ENCODE measurements at places on chromosomes 4 and X.

DNA sequence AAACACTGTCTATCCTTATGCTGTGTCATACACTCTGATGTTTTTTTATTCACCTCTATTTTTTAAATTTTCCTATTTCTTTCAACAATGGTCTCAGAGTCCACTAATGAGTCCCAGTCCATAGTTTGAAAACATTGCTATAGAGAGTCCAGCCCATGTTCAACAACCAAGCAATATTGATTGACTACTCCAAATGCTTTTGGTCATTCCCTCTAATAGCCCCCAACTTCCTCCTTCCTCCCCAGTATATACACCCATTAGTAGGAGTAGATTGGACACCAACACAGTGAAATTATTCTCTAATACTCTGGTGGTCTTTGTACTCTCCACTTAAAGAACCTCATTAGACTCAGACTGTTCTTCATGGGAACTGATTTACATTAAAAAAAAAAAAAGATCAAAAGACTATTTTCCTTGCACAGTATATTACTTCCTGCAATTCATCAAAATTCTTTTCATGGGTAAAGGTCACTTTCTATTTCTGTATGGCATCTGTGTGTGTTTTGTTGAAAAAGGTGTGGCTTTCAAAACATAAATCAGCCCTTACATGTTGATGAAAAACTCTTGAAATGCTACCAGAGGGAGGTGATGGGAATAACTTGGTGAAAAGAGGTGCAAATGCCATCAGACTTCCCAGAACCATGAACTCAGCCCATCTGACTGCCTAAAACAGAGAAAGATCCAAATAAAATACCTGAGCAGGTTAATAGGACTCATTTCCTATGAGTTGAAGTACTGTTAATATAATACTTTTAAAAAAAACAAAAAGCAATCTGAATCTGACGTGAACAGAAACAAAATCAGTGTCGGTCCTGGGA lies 250.3 kb upstream of the KLF3 start:
- no peak for DNase-seq

- DNase-seq = no peak
Observed at GRCh38 chrX:154372612-154373022, 1.8 kb downstream of the FLNA start.

- DNase-seq = no peak
Observed at GRCh38 chr4:6524436-6524835, 50.6 kb upstream of the MAN2B2 start.

GRCh38 chr4:62126064-62126732 lies 926.1 kb downstream of the ADGRL3 start:
- DNase-seq = no peak

DNA sequence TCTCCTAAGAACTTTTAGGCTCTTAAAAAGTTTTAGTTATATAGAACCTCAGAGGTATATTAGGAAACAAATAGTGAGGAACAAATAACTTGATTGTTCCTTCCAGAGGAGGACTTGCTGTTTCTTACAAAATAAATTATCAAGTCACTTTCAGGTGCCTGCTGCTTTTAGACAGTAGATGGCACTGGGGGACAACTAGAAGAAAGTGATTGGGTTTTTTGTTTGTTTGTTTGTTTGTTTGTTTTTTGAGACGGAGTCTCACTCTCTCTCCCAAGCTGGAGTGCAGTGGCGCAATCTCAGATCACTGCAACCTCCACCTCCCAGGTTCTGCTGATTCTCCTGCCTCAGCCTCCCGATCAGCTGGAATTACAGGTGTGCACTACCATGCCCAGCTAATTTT lies 35.4 kb upstream of the CDKL5 start:
- no peak for DNase-seq

DNA sequence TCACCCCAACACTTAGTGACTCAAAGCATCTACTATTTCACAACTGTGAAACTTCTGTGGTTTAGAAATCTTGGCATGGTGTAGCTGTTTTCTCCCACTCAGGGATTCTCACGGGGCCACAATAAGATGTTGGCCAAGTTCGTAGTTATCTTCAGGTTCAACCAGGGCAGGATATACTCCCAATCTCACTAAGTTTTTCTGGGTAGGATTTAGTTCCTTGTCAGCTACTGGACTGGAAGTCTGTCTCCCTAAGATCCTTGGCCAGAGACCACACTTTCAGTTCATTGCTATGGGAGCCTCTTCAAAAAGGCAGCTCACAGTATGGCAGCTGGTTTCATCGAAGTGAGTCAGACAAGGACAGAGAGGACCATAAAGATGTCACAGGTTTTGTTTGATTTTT lies 111.7 kb upstream of the PDHA2 start:
- no peak for DNase-seq

GRCh38 chrX:14941301-14941700 lies 68.1 kb downstream of the MOSPD2 start:
- no peak for DNase-seq

GRCh38 chr4:99357948-99358347 lies 5.4 kb upstream of the ADH1C start:
- DNase-seq = no peak

DNA sequence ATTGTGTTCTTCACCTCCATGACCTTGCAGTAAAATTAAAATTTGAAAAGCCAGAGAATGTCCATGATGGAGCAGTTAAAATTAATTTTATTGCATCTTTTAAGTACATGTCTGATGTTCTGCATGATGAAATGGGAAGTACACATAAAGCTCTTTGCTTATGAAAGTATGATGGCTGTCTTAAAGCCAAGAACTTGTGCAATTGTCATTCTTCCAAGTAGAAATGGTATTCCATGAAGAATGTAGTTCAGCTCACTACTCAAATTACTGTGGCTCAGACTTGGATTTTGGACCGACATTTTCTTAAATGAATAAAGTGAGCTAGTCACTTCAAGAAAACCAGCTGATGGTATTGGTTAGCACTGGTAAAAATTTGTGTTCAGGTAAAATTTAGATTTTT lies 161.7 kb upstream of the CXCL13 start:
- DNase-seq = no peak

GRCh38 chr4:17500574-17500973 lies 11.3 kb downstream of the QDPR start:
- no peak for DNase-seq

DNA sequence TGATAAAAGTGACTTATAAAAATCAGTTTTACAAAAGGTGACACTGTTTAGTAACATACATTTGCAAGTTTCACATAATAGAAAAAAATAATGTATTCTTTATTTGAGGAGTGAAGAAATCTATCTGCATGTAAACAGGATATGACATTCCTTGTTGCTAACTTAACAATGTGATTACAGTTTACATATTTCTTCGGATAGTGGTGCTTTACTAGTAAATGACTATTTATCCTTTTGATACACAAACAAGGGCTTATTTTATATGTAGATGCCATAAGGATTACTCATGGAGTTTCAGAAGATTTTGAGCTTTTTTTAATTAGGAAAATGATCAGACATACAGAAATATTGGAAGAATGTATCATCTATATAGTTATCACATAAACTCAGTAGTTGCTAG lies 126.5 kb downstream of the SLIT2 start:
- no peak for DNase-seq

- no peak for DNase-seq
Observed at GRCh38 chr4:159608436-159608835, 505.6 kb downstream of the RAPGEF2 start.

DNA sequence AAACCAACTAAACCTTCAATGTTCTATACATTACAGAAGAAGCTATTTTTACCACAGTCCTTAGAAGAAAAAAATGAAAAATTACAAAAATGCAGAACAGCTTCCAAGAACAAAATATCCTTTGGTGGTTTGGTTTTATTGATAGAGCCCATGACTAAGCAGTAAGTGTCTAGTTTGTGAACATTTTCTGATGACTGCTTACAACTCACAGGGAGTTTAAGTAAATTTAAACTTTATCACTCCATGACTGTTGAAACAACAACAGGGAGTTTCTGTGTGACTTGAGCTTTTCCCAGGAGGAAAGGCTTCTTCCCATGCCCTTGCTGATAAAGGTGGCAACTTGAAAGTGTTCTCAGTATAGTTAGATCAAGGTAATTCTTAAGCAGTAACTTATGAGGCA lies 2.9 kb downstream of the PF4 start:
- DNase-seq = no peak

- no peak for DNase-seq
Observed at GRCh38 chr4:154349829-154350228, 141.8 kb downstream of the DCHS2 start.

DNA sequence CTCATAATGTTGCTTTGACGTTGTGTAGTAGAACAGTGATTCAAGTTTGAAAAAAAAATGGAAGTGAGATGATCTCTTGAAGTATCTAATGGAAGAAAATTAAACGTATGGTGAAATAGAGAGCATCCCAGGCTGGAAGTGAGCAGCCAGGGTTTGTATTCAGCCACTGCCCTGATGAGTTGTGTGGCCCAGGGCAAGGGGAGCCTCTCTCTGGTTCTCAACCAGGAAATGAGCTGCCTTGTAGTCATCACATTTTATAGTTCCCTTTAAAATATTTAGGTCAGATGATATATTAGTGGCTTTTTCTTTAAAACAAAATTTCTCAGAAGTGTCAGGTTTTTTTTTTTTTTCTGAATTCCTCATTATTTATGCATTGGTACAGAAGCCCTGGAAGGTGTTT lies 150.3 kb downstream of the GPAT3 start:
- DNase-seq = no peak

DNA sequence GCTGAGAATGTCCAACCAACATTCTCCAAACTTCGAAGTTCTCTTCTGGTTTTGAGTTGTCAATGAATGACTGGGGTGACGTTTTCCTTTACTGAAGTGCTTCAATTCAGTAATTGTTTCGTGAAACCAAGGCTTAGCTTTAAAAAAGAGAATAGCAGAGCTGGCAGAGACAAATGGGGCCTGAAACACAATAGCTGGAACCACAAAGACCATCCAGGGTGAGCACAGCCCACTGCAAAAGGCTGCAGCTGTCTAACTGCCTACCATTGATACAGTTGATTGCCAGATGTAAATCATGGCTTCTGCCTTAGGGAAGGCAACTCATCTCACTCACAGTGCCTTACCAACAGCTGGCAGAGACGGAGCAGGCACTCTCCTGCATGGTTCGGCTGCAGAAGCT lies 78.7 kb upstream of the ZNF518B start:
- no peak for DNase-seq

Data from stimulated activated CD8-positive, alpha-beta memory T cell treated with anti-CD3 and anti-CD28 coated beads, Interleukin-12 subunit alpha, Interleukin-12 subunit beta, amount 100 ng/mL, for 4 hours (primary cell).